CD4-positive, alpha-beta T cell treated with Interleukin-17A for 1 hour (primary cell): ENCODE measurements at places on chromosomes 13 and 19.

DNA sequence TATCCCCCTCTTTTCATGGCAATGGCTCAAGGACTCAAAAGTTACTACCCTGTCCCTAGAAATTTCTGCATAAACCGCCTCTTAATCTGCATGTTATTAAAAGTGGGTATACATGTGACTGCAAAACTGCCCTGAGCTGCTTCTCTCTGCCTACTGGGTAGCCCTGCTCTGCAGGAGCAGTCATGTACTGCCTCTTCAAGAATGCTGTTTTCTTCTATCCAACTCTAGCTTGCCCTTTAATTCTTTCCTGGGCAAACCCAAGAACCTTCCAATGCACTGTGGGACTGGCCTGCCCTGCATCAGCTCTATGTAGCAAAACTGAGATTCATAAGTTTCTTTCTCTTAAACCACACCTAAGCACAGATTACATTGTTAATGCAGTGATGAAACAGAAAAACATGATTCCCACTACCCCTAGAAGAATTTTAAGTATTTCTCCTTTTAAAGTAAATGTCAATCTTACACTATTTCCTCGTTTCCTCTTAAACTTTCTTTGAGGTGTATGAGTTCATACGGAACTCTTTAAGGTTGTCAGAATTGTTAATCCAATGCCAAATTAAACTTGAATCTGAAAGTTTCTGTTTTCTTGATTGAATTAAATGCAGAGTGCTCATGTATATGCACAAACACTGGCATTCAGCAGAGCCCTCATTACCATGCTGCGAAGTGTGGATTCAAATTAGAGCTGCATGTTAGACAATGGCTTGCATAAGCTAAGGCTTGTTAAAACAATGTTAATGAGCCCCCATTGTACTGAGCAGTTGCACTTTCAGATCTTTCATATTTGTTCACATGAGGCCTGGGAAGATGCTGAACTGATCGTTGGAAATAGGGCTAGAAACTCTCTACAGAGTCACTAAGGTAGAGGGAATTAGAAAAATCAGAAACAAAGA lies 669.9 kb upstream of the PCDH20 start:
- no peak for DNase-seq

DNA sequence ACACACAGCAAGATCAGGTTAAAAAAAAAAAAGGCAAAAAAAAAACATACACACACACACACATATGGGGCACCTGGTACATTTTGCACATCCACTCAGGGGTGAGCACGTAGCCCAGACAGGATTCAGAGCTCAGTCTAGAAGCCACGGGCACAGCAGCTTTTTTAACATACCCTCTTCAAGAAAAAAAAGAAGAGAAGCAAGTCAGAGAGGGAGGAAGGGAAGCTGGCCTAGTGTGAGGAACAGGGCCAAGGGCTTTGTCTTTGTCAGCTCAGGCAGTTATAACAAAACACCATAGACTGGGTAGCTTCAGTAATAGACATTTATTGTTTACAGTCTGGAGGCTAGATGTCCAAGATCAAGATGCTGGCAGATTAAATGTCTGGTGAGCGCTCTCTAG lies 2.3 kb upstream of the TPM4 start:
- peak; percentile 51 for DNase-seq

- no peak for DNase-seq
These were observed 693.7 kb downstream of the UQCRFS1 start for GRCh38 chr19:28519218-28519779.

DNA sequence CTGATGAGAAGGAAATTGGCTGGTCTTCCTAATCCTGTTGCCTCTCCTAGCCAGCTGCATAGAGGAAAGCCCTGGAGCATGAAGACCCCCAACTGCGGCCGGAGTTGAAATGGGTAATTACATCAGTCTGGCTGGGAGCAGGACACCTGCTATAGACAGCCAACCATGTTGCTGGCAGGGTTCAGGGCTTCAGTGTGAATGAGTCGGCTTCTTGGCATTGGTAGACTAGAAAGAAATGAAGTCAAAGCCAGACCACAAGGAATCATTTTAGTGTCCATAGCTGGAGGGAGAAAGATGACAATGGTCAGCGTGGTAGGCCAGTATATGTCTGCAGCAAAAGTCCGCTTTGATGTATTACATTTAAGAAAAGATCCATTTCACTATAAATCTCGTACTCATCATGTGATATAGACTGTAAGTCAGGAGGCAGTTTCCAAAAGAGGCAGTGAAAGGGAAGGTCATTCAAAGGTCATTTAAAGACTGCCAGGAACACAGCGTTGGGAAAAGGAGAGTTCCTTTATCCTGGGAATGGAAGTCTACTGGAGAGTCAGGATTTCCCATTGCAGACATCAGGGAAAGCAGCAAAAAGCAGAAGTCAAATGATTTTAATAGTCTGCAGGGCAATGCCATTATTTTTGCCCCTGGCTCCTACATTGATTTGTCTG lies 262.7 kb downstream of the DNAJC15 start:
- DNase-seq: no peak

GRCh38 chr13:28563609-28564008 lies 68.7 kb upstream of the FLT1 start:
- DNase-seq: no peak

GRCh38 chr19:40797963-40798682 lies 868 bp upstream of the EGLN2 start:
- DNase-seq: peak; percentile 79

- peak; percentile 40 for DNase-seq
These were observed 24.9 kb downstream of the SIGLEC7 start for GRCh38 chr19:51166846-51167490.

DNA sequence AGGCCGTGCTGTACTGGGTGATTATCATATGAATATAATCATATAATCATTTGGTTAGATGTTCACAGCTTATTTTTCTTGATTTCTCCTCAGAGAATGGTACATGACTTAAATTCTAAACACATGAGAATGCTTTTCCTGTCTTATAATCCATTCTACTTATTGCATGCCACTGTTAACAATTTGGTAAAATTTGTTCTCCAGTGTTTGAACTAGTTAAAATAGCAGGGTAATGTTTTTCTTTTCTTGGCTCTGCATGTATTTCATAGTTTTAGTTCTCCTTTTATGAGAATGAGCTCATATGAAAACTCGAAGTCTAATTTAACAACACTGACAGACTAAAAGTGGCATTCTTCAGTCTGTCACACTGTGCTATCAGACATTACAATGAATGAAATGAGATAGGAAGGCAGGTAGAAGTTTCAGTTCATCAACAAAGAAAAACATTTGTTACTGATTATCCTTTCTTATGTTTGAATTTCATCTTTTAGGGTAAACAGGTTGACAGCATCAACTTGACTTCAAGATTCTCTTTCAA lies 10.2 kb downstream of the SPRYD7 start:
- no peak for DNase-seq

DNA sequence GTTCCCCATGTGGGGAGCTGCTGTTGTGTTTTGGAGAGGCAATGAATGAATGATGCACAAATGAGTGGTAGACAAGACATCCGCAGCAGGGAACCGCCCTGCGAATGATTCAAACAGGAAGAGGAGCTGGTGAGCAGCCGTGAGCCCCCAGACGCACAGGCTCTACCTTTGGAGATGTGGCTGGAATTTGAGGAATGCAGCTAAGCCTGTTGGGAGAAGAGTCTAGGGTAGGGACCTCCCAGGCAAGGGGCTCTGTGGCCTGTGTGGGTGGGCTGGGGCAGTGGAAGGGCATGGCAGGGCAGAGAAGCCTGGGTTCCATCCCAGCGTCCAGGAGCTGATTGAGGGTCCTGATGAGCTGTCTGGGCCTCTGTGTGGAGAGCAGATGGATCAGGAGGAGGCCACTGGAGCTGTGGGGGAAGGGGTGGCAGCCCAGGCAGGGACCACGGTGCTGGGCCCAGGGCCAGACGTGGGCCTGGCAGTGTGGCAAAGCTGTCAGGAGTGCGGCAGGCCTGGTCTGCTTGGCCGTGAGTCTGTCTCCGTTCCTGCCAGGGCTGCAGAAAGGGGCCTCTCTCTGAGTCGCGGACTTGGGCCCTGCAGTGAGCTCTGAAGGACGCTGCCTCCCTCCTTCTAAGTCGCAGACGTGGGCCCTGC lies 41.8 kb upstream of the DCUN1D2 start:
- DNase-seq: no peak

DNA sequence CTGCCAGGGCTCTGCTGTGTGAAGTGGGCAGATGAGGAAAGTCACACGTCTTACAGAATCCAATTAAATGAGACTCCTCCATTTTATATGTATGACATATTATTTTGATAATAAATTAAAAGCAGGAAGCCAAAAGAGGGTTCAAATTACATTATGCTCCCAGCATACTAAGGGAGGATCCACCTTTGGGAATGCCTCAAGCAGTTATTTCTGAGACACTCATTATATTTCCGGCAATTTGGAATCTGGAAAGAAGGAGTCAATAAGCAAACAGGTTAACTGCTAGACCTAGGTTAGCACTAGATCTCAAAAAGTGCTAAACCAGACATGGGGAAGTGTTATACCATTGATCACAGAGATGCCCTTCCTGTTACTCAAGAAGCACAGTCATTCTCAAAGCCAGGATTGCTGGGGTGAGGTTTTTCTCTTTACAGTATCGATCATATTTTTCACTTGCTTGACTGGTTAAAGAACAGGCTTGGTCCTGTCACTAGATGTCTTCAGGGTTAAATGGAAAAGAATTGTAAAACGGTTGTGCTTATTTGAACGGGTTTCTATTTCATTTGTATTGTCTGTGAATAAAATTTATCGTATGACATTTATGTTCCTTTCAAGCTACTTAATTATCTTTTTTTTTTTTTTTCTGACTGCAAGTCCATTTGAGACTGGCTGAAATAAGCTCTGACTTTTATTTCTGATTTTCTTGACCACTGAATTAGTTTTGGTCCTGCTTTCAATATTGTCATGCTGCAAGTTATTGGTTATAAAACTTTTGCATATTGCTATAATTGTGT lies 523.2 kb downstream of the KLF12 start:
- DNase-seq: no peak

DNA sequence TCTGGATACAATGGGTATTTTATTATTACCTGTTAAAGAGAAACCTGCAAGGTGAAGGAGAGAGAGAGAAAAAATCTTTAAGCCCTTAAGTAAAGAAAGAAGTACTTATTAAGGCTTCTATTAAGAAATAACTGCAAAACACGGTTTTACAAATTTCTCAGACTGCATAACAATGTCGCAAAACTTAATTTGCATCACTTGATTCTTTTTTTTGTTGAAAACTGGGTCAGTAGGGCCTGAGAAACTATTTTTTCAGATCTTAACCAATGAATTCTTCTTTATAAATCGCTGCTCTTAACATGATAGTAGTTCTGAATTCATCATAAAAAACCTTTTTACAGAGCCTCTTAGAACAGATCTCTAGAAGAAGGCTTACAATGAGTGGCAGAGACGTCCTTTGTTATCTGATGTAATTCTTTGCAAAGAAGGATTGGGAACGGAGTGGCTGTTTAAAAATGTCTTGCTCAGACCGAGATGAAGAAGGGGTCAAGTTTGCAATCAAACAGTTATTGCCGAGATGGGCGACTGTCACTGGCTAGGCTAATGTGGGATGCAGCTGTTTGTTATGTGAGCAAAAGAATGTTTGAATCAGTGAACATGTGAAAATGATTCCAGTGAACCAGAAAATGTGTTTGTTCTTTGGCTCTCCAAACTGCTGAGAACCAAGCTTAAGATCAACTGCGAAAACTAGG lies 76.3 kb downstream of the ZNF536 start:
- DNase-seq: no peak

GRCh38 chr19:33780251-33780650 lies 16.4 kb upstream of the KCTD15 start:
- DNase-seq: no peak

GRCh38 chr13:29676535-29676934 lies 81.0 kb upstream of the SLC7A1 start:
- DNase-seq: no peak

DNA sequence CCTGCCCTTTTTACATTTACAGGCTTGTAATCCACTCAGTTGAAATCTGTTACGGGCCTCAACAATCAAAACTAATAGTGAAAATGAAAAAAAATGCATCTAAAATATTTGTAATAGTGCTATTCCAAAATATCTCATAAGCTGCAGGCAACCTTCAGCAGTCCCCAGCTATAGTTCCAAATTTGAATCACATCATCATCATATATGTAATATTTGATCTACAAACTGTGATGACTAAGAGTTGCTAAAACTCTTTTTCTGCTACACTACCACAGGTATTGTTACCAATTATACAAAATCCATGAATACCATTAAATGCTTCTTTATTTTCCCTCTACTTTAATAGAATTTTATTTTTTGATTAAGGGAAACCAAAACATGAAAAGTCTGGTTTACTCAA lies 121.4 kb upstream of the RFC3 start:
- no peak for DNase-seq

DNA sequence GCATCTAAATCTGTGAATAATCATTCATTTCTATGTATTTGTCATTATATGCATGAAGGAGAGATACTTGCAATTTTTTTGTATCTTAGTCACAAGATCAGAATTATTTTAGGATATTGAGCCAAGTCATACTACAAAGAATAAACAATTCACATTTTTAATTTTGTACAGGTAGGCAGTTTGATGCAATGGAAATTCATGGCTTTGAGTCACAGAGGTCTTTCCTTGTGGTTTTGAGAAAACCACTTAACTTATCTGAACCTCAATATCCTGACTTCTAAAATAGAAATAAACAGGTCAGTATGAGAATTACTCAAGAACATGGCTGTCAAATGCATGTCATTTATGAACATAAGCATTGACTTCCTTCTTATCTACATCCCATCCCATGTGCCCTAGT lies 221.4 kb upstream of the SLC10A2 start:
- DNase-seq: no peak

DNA sequence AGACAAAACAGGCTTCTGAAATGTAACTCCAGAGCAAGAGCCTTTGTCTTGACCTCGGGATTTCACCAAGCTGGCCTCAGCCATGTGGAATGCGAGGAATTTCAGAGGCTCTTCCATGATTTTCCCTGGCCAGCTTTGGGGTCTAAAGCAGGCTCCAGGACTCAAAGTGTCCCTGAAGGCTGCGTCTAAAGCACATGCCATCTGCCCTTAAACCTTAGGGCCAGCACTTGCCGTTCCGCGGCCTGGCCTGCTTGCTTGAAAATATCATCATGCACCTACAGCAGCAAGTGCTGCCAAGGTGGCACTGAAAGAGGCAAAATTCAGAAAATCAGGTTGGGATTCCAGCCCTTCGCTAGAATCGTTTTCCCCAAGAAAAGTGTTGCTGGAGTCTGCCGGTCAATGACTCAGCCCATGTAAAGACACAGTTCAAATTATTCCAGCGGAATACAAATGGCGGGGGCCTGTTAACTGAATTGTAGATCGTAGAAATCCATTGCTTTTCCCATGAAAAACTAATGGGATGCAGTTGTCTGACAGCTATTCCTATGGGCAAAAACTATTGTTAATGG lies 105.7 kb upstream of the RAP2A start:
- DNase-seq: no peak

- DNase-seq: no peak
These were observed 185.0 kb downstream of the ZNF536 start for GRCh38 chr19:30557212-30557611.

- no peak for DNase-seq
These were observed 569.2 kb downstream of the MYO16 start for GRCh38 chr13:109198585-109198984.

DNA sequence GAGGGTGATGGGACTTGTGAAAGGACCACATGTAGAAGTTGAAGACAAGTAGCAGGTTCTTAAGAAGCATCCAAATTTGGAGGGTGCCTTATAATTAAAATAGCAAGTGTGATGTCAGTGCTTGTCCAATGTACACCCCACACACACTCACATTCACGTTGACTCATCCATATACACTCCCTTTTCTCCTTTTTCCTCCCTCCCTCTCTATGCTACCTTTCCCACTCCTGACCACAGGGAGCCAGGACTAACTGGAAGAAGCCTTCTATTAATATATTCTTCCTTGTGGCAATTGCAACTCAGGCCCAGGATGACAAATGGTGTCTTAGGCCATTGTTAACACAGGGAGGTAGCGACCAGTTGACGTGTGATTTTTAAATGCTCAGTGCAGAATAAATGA lies 16.3 kb upstream of the GPR183 start:
- no peak for DNase-seq
